ENCODE measurements at places on chromosomes 7 and 10. TPM values are rescaled to one million over a fixed set of nuclear protein-coding genes. Genes with fewer than 3 reads are reported as not detected.

The PRKCQ gene
- 55.2 TPM for total RNA-seq

The SPDYE6 gene
- not detected for total RNA-seq

The NKX1-2 gene
- total RNA-seq, result 0.05 TPM

The PHYHIPL gene
- 0.09 TPM for total RNA-seq

The PALD1 gene
- total RNA-seq, result 7.3 TPM

The SNX8 gene
- total RNA-seq, result 10.4 TPM

The GPER1 gene
- 0.99 TPM for total RNA-seq

The BMPR1A gene
- 10.4 TPM for total RNA-seq

The HOXA1 gene
- total RNA-seq, result 0.28 TPM

The TMEM184A gene
- total RNA-seq, result 0.47 TPM

The TCF7L2 gene
- total RNA-seq, result 1.4 TPM

The IQUB gene
- 0.14 TPM for total RNA-seq

The FZD8 gene
- 4.3 TPM for total RNA-seq

The NPY4R2 gene
- total RNA-seq, result not detected

The GPR146 gene
- total RNA-seq, result 2.7 TPM

The SEMA3C gene
- 5.6 TPM for total RNA-seq

The NACAD gene
- total RNA-seq, result 0.14 TPM

The PLPP4 gene
- 0.14 TPM for total RNA-seq

The A1CF gene
- total RNA-seq, result 0.05 TPM

The TSPAN12 gene
- total RNA-seq, result 3.5 TPM

The MKRN1 gene
- 54.4 TPM for total RNA-seq

The GATAD1 gene
- total RNA-seq, result 8.8 TPM

The COG5 gene
- 25.2 TPM for total RNA-seq

The NEUROD6 gene
- total RNA-seq, result not detected

The ADAM22 gene
- 4.3 TPM for total RNA-seq

The DDX56 gene
- total RNA-seq, result 61.3 TPM

The SPDYE2B gene
- total RNA-seq, result not detected

The HPSE2 gene
- total RNA-seq, result 0.05 TPM

The UCN3 gene
- 0.19 TPM for total RNA-seq

The ACHE gene
- total RNA-seq, result 6.9 TPM

The USP6NL gene
- total RNA-seq, result 12.3 TPM

The COL26A1 gene
- 3.0 TPM for total RNA-seq

The ALOX5 gene
- total RNA-seq, result 6.7 TPM

The SVOPL gene
- total RNA-seq, result 1.7 TPM

The CDHR3 gene
- total RNA-seq, result 2.2 TPM

The PTPRZ1 gene
- 0.47 TPM for total RNA-seq

The MLXIPL gene
- 0.05 TPM for total RNA-seq

The AOAH gene
- 23.5 TPM for total RNA-seq

The GPR85 gene
- total RNA-seq, result 0.71 TPM

The AKR1D1 gene
- 0.05 TPM for total RNA-seq

The ANKRD61 gene
- 0.05 TPM for total RNA-seq

The GCK gene
- total RNA-seq, result 0.24 TPM

The ACSM6 gene
- 5.1 TPM for total RNA-seq

The SPACDR gene
- total RNA-seq, result 0.76 TPM

The C7orf57 gene
- total RNA-seq, result 0.05 TPM

The MEOX2 gene
- 4.4 TPM for total RNA-seq

The STEAP2 gene
- 3.4 TPM for total RNA-seq

The MMD2 gene
- not detected for total RNA-seq

The OR13A1 gene
- 0.28 TPM for total RNA-seq

The RPEL1 gene
- total RNA-seq, result 0.05 TPM

The PRKAR2B gene
- total RNA-seq, result 3.5 TPM

The DENND2A gene
- total RNA-seq, result 1.0 TPM

The SPDYE5 gene
- 0.05 TPM for total RNA-seq

The MUC12 gene
- 0.57 TPM for total RNA-seq

The HOXA4 gene
- total RNA-seq, result 0.42 TPM

The SUMF2 gene
- 91.7 TPM for total RNA-seq

The LDB3 gene
- 0.38 TPM for total RNA-seq

The RHOBTB1 gene
- total RNA-seq, result 4.5 TPM

The VWDE gene
- total RNA-seq, result 0.90 TPM

The TECPR1 gene
- total RNA-seq, result 12.7 TPM

All from thymus (tissue), 14 donors.